ENCODE measurements at places on chromosomes 16 and 17.

GRCh38 chr16:13421726-13422125, 498.2 kb upstream of the ERCC4 start:
- no peak for DNase-seq

DNA sequence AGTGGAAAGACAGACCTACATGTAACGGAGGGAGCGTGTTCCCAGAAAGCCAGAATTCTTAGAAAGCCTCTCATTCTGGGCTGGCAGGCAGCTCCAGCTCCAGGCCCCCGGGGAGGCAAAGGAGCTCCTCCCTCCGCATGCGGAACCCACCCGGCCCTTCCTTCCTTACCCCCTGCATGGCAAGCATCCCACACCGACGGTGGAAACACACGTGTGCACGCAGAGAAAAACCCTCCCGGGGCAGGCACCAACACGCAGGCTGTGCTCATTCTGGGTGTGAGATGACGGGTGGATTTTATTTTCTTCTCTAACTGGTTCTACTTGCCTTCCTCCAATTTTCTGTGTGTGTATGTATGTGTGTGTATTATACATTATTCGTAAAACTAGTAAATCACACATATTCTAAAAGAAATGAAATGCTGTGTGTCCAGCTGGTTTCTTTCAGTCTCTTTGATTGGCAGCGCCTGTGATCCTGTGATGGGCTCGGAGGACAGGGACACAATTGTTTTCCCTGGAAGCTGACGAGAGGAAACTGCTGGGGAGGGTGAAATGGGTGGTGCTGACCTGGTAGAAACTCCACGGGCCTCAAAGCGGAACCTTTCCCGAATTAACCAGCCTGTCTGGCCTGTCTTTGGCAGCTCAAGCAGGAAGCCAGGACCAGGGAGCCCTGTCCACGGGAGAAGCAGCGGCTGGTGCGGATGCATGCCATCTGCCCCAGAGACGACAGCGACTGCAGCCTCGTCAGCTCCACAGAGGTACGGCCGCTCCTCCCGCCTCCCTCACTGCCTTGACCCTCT, 22.2 kb downstream of the CARD14 start:
- no peak for DNase-seq

GRCh38 chr17:80439499-80439898, 24.5 kb downstream of the ENDOV start:
- no peak for DNase-seq

GRCh38 chr16:629185-629832, 1.5 kb upstream of the WFIKKN1 start:
- no peak for DNase-seq

GRCh38 chr17:81432941-81433340, 37.7 kb downstream of the BAHCC1 start:
- DNase-seq: no peak

DNA sequence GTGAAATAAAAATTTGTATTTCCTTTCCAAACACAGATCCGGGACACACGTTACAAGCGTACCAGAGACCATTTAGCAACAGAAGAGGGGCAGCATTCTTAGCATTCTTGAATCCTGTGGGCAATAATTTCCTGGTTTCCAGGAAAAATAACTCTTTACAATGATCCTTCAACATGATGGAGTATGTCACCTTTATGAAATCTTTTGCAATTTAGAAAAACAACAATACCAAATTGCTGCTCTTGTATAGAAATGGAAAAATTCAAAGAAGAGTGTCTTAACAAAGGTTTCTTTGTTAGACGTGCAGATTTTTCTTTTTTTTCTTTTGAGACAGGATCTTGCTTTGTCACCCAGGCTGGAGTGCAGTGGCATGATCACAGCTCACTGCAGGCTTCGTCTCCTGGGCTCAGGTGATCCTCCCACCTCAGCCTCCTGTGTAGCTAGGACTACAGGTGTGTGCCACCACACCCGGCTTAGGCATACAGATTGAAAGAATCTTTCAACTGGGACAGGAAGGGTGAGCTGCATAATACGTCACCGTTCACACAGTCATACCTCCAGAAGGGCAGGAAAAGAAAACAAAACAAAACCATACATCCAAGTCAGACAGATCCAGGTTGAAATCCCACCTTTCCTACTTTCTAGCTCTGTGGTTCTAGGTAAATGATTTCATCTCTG, 10.8 kb upstream of the GCSH start:
- no peak for DNase-seq

DNA sequence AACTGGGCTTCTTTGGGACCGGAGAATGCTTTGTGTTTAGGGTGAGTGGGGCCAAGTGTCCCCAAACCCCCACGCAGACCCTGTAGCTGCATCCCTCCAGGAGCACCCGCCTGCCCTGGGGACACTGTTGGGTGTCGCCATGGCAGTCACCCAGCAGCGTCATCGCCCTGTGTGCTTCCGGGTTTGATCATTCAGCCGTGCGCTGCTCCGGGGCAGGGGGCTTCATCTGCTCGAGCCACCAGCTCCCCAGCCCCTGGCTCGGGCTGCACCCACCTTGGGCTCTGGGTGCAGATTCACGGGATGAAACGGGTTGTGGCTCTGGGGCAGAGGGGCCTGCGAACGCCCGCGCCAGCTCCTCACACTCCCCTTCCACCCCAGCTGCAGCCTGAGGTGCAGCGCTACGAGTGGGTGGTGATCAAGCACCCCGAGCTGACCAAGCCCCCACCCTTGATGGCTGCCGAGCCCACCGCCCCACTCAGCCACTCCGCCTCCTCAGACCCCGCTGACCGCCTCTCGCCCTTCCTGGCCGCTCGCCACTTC, 13.8 kb upstream of the ATP6V0C start:
- no peak for DNase-seq

- DNase-seq: no peak
Observed at GRCh38 chr16:7239547-7239946, 93.1 kb upstream of the RBFOX1 start.

All from MV-4-11 (cell line).